Thyroid gland (tissue), 4 donors: ENCODE measurements at places on chromosomes 3 and 15.

DNA sequence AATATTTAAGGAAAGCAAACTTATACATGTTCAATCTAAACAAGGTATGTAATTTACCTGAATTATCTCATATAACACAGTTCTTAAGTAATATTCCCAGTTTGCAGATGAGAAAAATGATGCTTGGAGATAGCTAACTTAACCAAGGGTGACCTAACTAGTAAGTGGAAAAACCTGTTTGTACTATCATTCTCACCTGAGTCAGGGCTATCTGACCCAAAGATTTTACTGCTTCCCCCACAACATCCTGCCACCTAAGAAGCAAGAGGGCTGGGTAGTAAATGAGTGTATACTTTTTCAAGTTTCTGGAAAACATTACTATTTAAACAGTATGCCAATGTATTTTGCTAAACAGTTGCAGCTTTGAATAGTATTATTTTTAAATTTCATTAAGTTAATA is 10.6 kb downstream of the TP63 start:
- H3K4me1 ChIP-seq: no peaks in the 10 kb centered on the region
- no peaks in the 10 kb centered on the region for H3K36me3 ChIP-seq
- no peak overlapping the region for H3K27ac ChIP-seq
- no peak overlapping the region for H3K4me3 ChIP-seq
- DNase-seq: no peak

- no peaks in the 10 kb centered on the region for H3K27me3 ChIP-seq
- no peak for DNase-seq
- no peaks in the 10 kb centered on the region for H3K36me3 ChIP-seq
- no peak overlapping the region for H3K27ac ChIP-seq
- no peak overlapping the region for H3K4me3 ChIP-seq
- no peaks in the 10 kb centered on the region for H3K4me1 ChIP-seq
Measured at GRCh38 chr3:19717736-19718135, 216.3 kb downstream of the EFHB start.

DNA sequence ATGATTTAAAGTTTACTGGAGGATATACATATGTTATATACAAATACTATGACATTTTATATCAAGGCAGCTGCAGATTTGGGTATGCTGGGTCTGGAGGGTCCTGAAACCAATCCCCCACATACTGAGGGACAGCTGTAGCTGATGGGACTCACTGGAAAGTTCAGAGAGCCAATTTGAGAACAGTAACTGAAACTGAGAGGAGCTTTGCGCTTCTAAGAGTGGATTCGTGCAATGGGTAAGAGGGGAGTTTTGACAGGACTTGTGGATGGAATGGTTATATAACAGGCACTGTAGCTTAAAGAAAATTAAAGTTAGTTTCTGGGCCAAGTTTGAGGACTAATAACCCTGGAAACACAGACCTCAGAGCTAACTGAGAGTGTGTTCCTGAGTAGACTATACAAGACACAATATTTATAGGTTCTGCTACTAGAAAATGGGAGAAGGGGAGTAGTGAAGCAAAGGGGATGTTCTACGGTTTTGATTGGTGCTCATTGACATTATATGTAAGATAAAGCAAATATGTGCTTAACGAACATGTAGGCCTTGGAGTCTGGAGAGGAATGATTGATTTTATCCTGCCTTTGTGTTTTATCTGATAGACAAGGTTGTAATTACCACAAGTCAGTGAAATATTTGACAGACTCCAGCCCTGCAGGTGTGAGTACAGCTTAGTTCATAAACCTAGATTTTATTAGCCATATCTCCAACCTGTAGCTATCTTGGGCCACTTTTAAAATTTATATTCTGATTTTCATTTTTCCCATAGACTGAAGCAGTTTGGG is 4.8 kb upstream of the ZMAT3 start:
- no peaks in the 10 kb centered on the region for H3K4me1 ChIP-seq
- no peak overlapping the region for H3K4me3 ChIP-seq
- no peaks in the 10 kb centered on the region for H3K27me3 ChIP-seq
- no peaks in the 10 kb centered on the region for H3K36me3 ChIP-seq
- DNase-seq: no peak

- H3K27ac ChIP-seq: no peak overlapping the region
- DNase-seq: no peak
- H3K4me3 ChIP-seq: no peak overlapping the region
- H3K27me3 ChIP-seq: no peaks in the 10 kb centered on the region
- H3K36me3 ChIP-seq: no peaks in the 10 kb centered on the region
Measured at GRCh38 chr3:108403686-108404345, 106.6 kb downstream of the MYH15 start.

DNA sequence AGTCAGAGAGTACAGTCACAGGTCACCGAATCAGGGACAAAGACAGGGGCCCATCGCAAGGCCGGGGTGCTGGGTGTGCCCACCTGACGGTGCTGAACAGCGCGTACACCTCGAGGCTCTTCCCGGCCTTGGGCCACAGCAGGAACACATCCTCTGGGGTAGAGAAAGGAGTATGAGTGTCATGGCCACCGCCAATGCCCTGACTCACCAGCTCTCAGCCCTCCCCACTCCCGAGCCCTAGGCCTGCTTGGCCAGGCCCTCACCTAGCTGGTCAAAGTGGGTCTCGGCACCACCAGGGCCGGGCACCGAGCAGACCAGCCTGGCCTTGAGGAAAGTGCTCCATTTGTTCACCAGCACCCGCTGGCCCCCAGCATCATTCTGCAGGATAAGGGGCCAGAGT is 4.2 kb downstream of the SEMA3G start:
- H3K4me1 ChIP-seq: peaks cover 7% of the 10 kb centered on the region
- H3K4me3 ChIP-seq: no peak overlapping the region
- DNase-seq: no peak

DNA sequence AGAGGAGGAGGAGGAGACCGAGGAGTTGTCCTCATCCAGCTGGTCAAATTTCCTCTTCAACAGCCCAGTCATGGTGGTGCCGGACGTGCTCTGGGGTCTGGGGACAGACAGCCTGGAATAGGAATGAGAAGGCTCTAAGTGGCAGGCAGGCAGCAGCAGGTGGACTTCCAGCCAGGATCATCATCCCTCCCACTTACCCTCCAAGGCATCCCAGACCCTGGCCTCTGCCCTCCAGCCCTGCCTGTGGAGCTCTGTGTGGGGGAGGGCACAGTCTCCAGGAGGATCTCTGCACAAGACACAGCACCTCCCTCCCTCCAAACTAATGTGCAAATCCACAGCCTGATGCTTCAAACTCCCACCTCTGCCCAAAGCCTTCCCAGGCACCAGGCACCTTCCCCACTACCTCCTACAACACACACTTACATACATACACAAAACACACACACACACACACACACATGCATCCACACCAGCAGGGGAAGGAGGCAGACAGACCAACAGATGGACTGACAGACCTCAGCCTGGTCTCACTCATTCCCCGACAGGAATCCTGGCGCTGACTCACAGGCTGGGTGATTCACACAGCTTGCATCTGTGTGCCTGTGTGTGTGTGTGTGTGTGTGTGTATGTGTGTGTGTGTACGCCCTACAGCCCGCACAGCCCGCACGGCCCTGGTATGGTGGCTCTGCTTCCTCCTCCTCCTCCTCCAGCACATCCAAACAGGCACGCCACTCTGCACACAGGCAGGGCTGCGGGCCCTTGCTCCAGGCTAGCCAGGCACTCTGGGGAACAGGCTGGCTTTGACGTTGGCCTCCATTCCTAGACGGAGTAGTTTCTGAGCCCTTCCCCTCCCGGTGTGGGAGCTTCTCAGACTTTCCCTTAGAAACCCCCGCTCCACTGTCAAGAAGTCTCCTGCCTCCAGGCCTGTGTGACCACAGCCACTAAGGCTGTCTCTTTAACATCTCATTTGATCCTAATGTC is 6.5 kb downstream of the CSRNP1 start:
- H3K27ac ChIP-seq: peak overlapping the region; percentile 99
- peak; percentile 44 for DNase-seq
- no peak overlapping the region for H3K4me3 ChIP-seq
- H3K36me3 ChIP-seq: peaks cover 42% of the 10 kb centered on the region

GRCh38 chr3:10023587-10024310 is 2.5 kb upstream of the FANCD2 start:
- H3K27ac ChIP-seq: no peak overlapping the region
- H3K36me3 ChIP-seq: peaks cover 20% of the 10 kb centered on the region
- no peak overlapping the region for H3K4me3 ChIP-seq
- H3K27me3 ChIP-seq: no peaks in the 10 kb centered on the region

DNA sequence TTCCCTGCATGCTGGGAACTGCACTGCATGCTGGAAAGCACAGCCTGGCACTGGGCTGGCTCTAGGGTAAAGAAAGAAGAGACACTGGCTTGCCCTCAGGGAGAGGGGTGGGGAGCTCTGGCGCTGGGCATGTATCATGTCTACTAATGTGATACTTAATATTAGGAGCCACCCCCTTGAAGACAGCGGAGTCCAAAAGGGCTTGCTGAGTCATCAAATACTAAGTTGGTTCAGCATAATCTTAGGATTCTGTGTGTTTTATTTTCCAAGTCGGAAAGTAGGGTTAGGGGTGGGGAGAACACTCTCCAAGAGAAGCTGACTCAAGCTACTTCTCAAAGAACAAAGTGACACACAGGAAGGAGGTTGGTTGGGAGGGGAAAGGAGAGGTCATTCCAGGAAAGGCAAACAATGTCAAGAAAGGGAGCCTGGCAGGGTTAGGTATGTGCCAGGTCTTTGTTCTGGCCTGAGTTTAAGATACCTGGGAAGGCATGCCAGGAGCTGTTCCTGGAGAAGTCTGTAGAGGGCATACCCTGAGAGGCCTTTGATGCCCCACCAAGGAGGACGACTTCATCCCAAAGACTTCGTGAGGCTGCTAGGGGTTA is 237.8 kb upstream of the NR2E3 start:
- H3K27ac ChIP-seq: no peak overlapping the region
- no peak for DNase-seq
- H3K27me3 ChIP-seq: no peaks in the 10 kb centered on the region
- H3K4me3 ChIP-seq: no peak overlapping the region

DNA sequence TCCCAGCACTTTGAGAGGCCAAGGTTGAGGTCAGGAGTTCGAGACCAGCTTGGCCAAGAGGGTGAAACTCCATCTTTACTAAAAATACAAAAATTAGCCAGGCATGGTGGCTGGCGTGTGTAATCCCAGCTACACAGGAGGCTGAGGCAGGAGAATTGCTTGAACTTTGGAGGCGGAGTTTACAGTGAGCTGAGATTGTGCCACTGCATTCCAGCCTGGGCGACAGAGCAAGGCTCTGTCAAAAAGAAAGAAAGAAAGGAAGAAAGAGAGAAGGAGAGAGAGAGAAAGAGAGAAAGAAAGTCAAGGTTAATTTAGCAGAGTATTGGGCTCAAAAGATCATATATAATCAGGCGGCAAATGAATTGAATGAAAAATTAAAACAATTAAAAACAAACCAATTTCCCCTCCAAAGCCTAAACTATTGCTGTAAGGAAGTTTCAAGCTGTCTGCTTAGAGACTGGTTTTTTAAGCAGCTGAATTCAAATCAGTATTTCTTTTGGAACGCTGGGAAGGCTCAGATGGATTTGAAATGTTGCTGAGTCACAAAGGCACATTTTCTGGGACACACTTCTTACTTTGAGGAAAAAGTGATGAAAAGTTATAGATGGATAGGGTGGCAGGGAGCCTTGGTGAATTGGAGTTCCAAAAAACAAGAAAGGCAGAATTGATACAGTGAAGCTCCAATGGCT is 81.3 kb upstream of the BHLHE40 start:
- no peaks in the 10 kb centered on the region for H3K27me3 ChIP-seq
- no peak overlapping the region for H3K27ac ChIP-seq
- H3K4me3 ChIP-seq: no peak overlapping the region
- H3K36me3 ChIP-seq: no peaks in the 10 kb centered on the region

- no peak for DNase-seq
- H3K27me3 ChIP-seq: no peaks in the 10 kb centered on the region
- peaks cover 23% of the 10 kb centered on the region for H3K36me3 ChIP-seq
- H3K4me1 ChIP-seq: peaks cover 28% of the 10 kb centered on the region
- no peak overlapping the region for H3K4me3 ChIP-seq
Measured at GRCh38 chr15:65583701-65584100, 27.2 kb downstream of the INTS14 start.

GRCh38 chr3:146968204-146968651 is 363.1 kb upstream of the PLSCR5 start:
- no peak for DNase-seq
- H3K27me3 ChIP-seq: no peaks in the 10 kb centered on the region
- H3K4me1 ChIP-seq: no peaks in the 10 kb centered on the region
